Adrenal gland (tissue), 19 donors: ENCODE measurements at places on chromosomes 16 and 17. TPM values are rescaled to one million over a fixed set of nuclear protein-coding genes. Genes with fewer than 3 reads are reported as not detected.

Gene IGF2BP1
- 0.02 TPM for polyA plus RNA-seq

Gene HOXB6
- polyA plus RNA-seq = 11.9 TPM

Gene IGSF6
- 3.3 TPM for polyA plus RNA-seq

Gene HS3ST4
- 0.08 TPM for polyA plus RNA-seq

Gene C16orf96
- polyA plus RNA-seq = 0.07 TPM

Gene TBC1D3
- polyA plus RNA-seq = 0.07 TPM

Gene TP53TG3
- polyA plus RNA-seq = not detected

Gene RNF40
- polyA plus RNA-seq = 137 TPM

Gene PPP1R9B
- polyA plus RNA-seq = 27.2 TPM

Gene ARHGAP44
- 2.0 TPM for polyA plus RNA-seq

Gene CCDC57
- 275 TPM for polyA plus RNA-seq

Gene KRTAP1-1
- not detected for polyA plus RNA-seq

Gene PROCA1
- 8.8 TPM for polyA plus RNA-seq

Gene DBNDD1
- polyA plus RNA-seq = 6.7 TPM

Gene SLC6A4
- 0.05 TPM for polyA plus RNA-seq

Gene SGSM2
- 175 TPM for polyA plus RNA-seq

Gene ZFHX3
- 9.4 TPM for polyA plus RNA-seq

Gene GJD3
- polyA plus RNA-seq = not detected

Gene APOBR
- polyA plus RNA-seq = 0.99 TPM

Gene DOC2A
- 33.0 TPM for polyA plus RNA-seq

Gene RTN4RL1
- 1.9 TPM for polyA plus RNA-seq

Gene CSNK2A2
- polyA plus RNA-seq = 34.3 TPM

Gene SLC16A3
- 14.4 TPM for polyA plus RNA-seq

Gene VTN
- 122 TPM for polyA plus RNA-seq

Gene ABCA10
- polyA plus RNA-seq = 19.4 TPM

Gene CIBAR2
- 0.91 TPM for polyA plus RNA-seq

Gene FAM171A2
- polyA plus RNA-seq = 2.7 TPM

Gene HBQ1
- 0.44 TPM for polyA plus RNA-seq

Gene ZFPM1
- polyA plus RNA-seq = 23.8 TPM

Gene CX3CL1
- polyA plus RNA-seq = 7.2 TPM

Gene PSMC3IP
- 3.9 TPM for polyA plus RNA-seq

Gene ALOX12B
- polyA plus RNA-seq = not detected

Gene PLLP
- 1.5 TPM for polyA plus RNA-seq

Gene PRR14
- 114 TPM for polyA plus RNA-seq

Gene CD19
- 0.88 TPM for polyA plus RNA-seq

Gene SYT17
- 4.0 TPM for polyA plus RNA-seq

Gene NFE2L1
- 164 TPM for polyA plus RNA-seq

Gene DNAAF8
- 1.9 TPM for polyA plus RNA-seq

Gene GPR179
- 0.07 TPM for polyA plus RNA-seq

Gene GRIN2C
- 6.1 TPM for polyA plus RNA-seq

Gene TBC1D3L
- polyA plus RNA-seq = 1.7 TPM

Gene TRPV3
- 1.1 TPM for polyA plus RNA-seq

Gene KRT20
- 0.27 TPM for polyA plus RNA-seq

Gene ZP2
- polyA plus RNA-seq = not detected

Gene ANKFN1
- polyA plus RNA-seq = 0.40 TPM

Gene AHSP
- polyA plus RNA-seq = not detected

Gene SMIM36
- not detected for polyA plus RNA-seq

Gene CCL4
- 3.8 TPM for polyA plus RNA-seq
